ENCODE measurements at places on chromosomes 2 and 18. TPM values are rescaled to one million over a fixed set of nuclear protein-coding genes. Genes with fewer than 3 reads are reported as not detected.

- DNase-seq: no peak
These were observed 350.4 kb downstream of the THSD7B start for GRCh38 chr2:137115795-137116089.

PKDCC gene
- 359 TPM for polyA plus RNA-seq

DNA sequence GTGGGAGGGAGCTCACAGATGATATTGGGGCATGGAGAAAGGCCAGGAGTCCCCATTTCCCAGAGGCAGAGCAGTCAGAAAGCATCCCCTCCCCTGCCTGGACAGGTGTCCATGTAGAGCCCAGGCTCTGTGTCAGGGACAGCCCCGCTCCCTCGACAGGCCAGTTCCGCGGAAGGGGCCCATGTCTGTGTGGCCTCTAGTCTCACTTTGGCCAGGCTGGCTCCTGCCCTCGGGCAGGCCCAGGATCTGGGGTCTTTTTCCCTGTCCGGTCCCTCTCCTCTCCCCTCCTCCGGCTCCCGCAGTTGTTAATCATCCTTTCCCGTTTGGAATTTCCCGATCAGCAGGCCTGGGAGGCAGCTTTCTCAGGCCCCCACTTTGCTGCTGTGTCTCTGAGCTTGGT is 20.4 kb upstream of the PDIA6 start:
- DNase-seq: no peak

- DNase-seq: no peak
These were observed 8.9 kb upstream of the TMEM185B start for GRCh38 chr2:120231974-120232635.

DNA sequence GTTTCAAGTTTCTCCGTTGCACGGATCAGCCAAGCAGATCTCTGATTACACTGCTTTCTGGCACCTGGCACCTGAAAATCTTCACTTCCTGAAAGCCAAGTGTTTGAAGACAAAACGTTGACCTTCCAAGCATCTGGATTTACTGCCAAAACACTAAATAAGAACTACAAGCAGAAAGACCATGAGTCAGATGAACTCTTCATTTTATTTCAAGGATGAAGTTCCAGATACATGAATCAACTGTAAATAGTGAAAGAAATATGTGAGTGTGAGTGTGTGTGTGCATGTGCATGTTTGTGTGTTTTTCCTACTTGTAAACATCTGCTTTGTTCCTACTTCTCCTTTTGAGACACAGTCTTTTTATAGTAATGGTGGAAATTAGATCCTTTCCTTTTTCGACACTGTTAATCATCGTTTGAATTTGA is 60.0 kb upstream of the DTNA start:
- no peak for DNase-seq

Measured in right renal pelvis (tissue), 4 donors.